ENCODE measurements at places on chromosomes 4 and X. TPM values are rescaled to one million over a fixed set of nuclear protein-coding genes. Genes with fewer than 3 reads are reported as not detected.

The MEPE gene
- polyA plus RNA-seq, result not detected

The TSC22D3 gene
- polyA plus RNA-seq, result 737 TPM

The DNAAF6 gene
- polyA plus RNA-seq, result not detected

The MAGEC2 gene
- not detected for polyA plus RNA-seq

The SAGE1 gene
- polyA plus RNA-seq, result not detected

The COL25A1 gene
- not detected for polyA plus RNA-seq

The RS1 gene
- not detected for polyA plus RNA-seq

The DCLK2 gene
- polyA plus RNA-seq, result not detected

The PGAM4 gene
- polyA plus RNA-seq, result not detected

The TMSB15B gene
- polyA plus RNA-seq, result 11.8 TPM

The BMX gene
- not detected for polyA plus RNA-seq

The MAGEA11 gene
- polyA plus RNA-seq, result not detected

The FAM9B gene
- not detected for polyA plus RNA-seq

The SAT1 gene
- polyA plus RNA-seq, result 91.0 TPM

The CT45A7 gene
- not detected for polyA plus RNA-seq

The PNMA3 gene
- 0.09 TPM for polyA plus RNA-seq

The TKTL1 gene
- 39.0 TPM for polyA plus RNA-seq

The BANK1 gene
- 0.58 TPM for polyA plus RNA-seq

The PNCK gene
- polyA plus RNA-seq, result not detected

The TCEAL2 gene
- polyA plus RNA-seq, result 0.95 TPM

The UBA6 gene
- polyA plus RNA-seq, result 18.5 TPM

The IL1RAPL1 gene
- polyA plus RNA-seq, result not detected

The TMPRSS11F gene
- polyA plus RNA-seq, result not detected

The PABPC5 gene
- not detected for polyA plus RNA-seq

All from naive thymus-derived CD8-positive, alpha-beta T cell (primary cell).